ENCODE measurements at places on chromosomes 2 and 18. TPM values are rescaled to one million over a fixed set of nuclear protein-coding genes. Genes with fewer than 3 reads are reported as not detected.

KYNU gene
- total RNA-seq, result 12.0 TPM

SLC5A6 gene
- 79.3 TPM for total RNA-seq

CYP27C1 gene
- 1.1 TPM for total RNA-seq

CYS1 gene
- 0.80 TPM for total RNA-seq

KCNE4 gene
- total RNA-seq, result 15.0 TPM

UGT1A1 gene
- total RNA-seq, result 0.32 TPM

PPP4R3B gene
- total RNA-seq, result 63.2 TPM

DSG2 gene
- 32.9 TPM for total RNA-seq

CCDC178 gene
- total RNA-seq, result 3.7 TPM

RNF125 gene
- 15.8 TPM for total RNA-seq

CHRNA1 gene
- total RNA-seq, result 0.22 TPM

CGREF1 gene
- 11.0 TPM for total RNA-seq

THUMPD2 gene
- total RNA-seq, result 7.9 TPM

TMEM37 gene
- 56.4 TPM for total RNA-seq

C2orf66 gene
- 0.26 TPM for total RNA-seq

AQP12A gene
- total RNA-seq, result not detected

CCDC141 gene
- 6.4 TPM for total RNA-seq

MREG gene
- 5.7 TPM for total RNA-seq

TMEM17 gene
- total RNA-seq, result 1.4 TPM

OTX1 gene
- total RNA-seq, result not detected

SIGLEC15 gene
- 0.32 TPM for total RNA-seq

FN1 gene
- 217 TPM for total RNA-seq

SCG2 gene
- 0.19 TPM for total RNA-seq

LYG2 gene
- not detected for total RNA-seq

GLI2 gene
- 4.1 TPM for total RNA-seq

KLHL29 gene
- 23.6 TPM for total RNA-seq

DYSF gene
- total RNA-seq, result 54.1 TPM

TEKT4 gene
- 0.22 TPM for total RNA-seq

LCT gene
- total RNA-seq, result 0.77 TPM

Measured in mesenteric fat pad (tissue), 1 donor.